ENCODE measurements at places on chromosomes 7 and 10.

DNA sequence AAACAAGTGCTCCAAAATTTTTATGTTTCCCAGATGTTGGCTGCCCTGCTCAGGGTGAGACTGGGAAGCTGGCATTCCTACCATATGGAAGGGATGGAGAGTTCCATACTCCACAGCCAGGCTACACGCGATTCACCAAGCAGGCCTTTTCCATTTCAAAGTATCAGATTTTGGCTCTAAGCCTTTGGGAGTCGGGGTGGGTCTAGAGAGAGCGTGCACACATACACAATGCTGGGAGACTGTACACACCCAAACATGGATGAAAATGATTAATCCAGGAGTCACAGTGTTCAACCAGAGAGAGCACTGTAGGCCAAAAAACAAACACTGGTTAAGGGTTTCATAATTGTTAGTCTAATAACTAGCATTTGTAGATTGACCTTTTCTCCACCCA lies 295.0 kb downstream of the BICC1 start:
- DNase-seq, result no peak

DNA sequence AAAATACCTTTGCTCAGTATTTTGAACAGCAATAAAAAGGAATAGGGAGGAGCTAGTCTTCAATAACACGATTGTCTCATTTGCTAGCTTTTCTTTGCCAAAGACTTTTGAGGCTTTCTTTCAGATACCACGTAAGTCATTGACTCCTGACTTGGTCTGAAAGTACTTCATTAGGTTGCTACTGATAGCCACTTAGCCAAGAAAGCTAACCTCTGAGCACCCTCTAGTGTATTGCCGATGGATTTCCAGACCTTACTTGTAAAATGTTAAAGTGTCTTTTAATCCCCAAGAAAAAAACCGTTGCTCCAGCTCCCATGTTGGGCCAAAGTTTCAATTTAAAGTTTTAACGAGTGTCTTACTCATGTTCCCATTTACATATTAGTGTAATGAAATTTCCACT lies 63.4 kb upstream of the STRIP2 start:
- no peak for DNase-seq

GRCh38 chr7:157192861-157193260 lies 54.1 kb downstream of the UBE3C start:
- no peak for DNase-seq

- DNase-seq, result no peak
These were observed 30.6 kb upstream of the PFKFB3 start for GRCh38 chr10:6171881-6172695.

DNA sequence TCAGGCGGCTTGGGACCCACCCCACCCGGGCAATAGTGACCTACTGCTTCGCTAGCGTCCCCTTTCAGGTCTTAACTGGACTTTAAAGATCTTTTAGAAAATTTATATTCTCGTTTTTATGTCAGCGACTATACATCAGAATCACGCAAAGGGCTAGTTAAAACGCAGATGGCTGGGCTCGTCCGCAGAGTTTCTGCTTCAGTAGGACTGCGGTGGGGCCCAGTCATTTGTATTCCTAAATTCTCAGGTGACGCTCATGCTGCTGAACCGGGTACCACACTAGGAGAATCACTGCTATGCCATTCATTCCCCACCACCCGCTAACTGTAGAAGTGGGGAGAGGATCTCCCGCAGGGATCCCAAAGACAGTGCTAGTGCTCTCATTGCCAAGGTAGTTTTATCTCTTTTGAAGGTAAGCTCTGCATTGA lies 12.0 kb upstream of the SP8 start:
- DNase-seq, result peak; percentile 45

DNA sequence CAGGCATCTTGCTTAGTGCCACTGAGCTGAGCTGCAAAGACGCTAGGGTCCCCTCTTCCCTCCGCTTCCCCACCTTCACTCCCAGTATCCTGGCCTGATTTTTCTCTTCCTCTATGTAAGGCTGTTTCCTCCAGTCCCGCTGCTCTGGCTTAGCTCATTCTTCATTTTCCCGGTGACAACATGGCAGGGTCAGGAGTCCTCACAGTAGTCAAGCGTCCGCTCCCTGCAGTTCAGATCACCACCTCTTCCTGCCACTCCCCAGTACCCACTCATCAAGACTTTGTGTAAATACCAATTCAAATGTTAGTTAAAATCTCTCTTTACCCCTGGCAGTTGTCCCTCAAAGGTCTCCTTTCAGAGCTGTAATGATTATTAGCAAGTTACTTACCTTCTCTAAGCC lies 650.4 kb upstream of the CELF2 start:
- peak; percentile 84 for DNase-seq

- no peak for DNase-seq
These were observed 138.1 kb upstream of the TCF7L2 start for GRCh38 chr10:112811741-112812551.

GRCh38 chr10:4250587-4250887 lies 465.5 kb upstream of the KLF6 start:
- no peak for DNase-seq

DNA sequence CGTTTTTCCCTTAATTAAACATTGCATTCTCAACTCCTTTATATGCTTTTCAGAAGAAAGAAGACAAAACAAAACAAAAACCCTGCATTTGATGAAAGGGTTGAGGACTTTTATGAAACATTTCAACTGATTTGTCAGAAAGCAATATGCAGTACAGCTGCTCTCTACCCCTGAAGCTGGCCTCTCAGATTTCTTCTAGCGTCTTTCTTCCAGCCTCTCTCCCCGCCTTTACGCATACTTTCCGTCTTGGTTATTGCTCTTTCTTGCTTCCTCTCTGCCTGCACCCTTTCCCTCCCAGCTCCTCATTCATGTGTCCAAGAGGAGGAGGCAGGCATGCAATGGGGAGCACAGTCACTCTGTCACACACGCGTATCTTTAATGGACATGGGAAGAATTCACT lies 91.0 kb upstream of the COL1A2 start:
- DNase-seq, result no peak

- no peak for DNase-seq
These were observed 215.5 kb downstream of the LRMDA start for GRCh38 chr10:75646916-75647315.

DNA sequence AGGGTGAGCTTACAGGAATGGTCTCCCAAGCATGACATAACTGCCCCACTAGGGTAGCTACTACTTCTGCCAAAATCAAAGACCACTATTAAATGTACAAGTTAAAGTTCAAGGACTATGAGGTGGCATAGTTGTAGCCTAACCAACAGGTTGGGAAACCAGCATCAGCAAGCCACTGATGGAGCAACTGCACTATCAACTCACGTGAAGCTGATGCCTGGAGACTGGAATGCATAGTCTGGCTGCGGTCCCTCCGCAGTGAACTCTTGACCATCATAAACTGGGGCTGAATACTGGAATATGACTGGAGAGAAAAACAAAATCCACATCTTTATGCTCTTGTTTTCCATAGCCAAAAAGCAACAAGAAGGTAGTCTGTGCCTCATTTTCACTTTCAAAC lies 541.4 kb downstream of the DNAJB9 start:
- no peak for DNase-seq
